Choroid plexus epithelial cell (primary cell): ENCODE measurements at places on chromosomes 13 and 19.

DNA sequence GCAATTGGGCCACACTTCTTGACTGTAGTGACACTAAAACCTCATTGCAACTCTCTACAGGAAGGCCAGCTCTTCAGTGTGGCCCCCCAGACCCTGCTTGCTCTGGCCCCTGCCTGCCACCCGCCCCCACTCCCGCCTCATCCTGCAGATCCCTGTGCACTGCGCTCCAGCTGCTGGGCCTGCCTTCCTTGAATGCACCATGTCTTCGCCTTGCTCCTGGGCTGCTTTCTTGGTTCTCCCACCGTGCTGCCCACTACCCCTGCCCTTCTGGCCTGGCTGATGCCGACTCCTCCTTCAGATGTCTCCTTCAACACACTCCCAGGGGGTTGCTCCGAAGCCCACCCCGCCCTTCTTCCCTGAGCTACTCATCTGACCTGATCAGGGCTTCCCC, 98.2 kb downstream of the SIPA1L3 start:
- no peak for DNase-seq

DNA sequence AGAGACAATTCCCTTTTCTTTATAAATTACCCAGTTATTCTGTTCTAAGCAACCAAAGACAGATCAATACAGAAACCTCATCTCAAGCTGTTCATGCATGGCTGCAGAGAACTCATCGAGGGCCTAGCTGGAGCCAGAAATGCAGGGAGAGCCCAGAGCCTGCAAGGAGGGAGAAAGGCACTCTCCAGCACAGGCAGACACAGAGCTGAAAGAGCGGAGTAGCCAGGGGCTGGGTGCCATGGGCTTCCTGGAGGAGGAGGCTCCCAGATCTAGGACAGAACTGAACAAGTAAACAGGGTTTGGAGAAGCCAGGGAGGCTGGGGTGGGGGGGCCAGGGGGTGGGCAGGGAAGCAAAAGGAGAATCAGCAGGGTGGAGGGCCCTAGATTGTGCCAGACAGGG, 144.2 kb upstream of the ZNF507 start:
- no peak for DNase-seq

- peak; percentile 48 for DNase-seq
Measured at GRCh38 chr19:18999896-19000620, 33.3 kb downstream of the SUGP2 start.

- DNase-seq, result no peak
Measured at GRCh38 chr13:41133951-41134350, 1.3 kb upstream of the KBTBD6 start.

- DNase-seq, result no peak
Measured at GRCh38 chr19:44345959-44346358, 10.5 kb downstream of the ZNF112 start.

GRCh38 chr13:51920786-51921185, 59.0 kb downstream of the CCDC70 start:
- no peak for DNase-seq

DNA sequence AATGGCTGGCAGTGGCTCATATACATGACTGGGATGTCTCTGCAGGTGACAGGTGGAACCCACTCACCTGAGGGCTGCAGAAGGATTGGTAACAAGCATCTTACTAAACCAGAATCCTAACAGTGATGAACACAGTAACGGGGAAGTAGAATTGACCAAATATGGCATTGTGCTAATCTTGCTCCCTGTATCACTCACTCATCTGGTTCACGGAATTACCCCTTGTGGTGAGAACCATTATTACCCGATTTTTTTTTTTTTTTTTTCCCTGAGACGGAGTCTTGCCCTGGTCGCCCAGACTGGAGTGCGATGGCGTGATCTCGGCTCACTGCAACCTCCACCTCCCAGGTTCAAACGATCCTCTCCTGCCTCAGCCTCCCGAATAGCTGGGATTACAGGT, 69.5 kb downstream of the PTPRS start:
- peak; percentile 26 for DNase-seq

DNA sequence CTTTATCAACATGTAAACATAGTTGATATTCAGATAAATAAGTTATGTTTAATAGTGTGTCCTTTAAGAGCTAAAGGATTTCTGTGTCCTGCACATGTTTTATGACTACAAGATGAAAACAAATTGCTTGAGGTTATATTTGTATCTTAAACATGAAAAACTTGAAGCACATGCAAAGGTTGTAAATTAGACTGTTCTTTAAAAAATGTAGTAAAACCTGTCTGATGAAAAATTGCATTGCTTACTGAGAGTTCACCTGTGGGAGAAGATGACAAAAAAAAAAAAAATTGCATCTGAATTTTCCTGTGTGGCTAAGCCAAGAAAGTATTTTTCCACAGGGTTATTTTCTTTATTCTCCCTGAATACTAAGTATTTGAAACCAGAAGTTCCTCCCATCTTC, 25.7 kb upstream of the LMO7 start:
- DNase-seq, result no peak
